ENCODE measurements at places on chromosomes 3 and 15.

- no peak for DNase-seq
These were observed 279.1 kb upstream of the ICE2 start for GRCh38 chr15:60757831-60758570.

DNA sequence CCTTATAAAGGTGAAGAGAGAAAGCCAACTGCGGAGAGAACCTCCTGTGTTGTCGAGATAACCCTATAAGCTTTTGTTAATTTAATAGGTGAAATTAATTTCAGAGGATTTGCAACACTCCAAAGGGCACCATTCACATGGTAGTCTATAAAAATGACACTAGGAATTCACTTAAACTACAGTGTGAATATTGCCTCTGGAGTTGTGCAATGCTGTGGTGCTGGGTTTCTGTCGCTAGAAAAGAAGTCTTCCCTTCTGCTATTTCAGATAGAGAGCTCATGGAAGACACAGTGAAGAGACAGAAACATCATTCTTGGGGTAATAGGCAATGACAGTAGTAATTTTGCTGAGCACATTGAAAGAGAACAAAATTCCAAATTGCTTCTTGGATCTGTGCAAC is 28.8 kb upstream of the PROK2 start:
- DNase-seq: no peak

DNA sequence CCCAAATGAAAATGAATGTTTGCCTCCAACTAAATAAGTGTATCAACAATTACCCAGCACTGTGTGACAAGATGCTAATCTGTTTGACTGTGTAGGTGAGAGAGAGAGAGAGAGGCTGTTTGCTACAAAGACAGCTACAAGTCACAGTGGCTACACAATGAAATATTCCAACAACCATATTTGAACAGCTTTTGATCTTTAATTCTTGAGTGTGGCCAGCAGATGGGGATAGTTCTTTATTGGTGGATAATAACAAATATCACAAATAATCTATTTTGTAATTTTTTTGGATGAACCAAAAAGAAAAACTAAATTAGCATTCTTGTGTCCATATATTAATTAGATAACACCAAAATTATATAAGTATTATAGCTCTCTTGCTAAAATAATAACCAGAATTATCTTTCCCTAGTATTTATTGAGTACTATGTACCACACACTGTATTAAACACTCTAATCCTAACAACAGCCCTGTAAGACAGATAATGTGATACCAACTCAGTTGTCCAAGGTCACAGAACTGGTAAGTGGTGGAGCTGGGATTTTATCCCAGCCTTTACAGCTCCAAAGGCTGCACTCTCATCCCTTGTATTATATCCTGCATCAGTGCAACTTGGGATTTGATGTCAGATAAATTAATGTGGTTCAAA is 61.9 kb upstream of the C3orf80 start:
- peak; percentile 45 for DNase-seq

DNA sequence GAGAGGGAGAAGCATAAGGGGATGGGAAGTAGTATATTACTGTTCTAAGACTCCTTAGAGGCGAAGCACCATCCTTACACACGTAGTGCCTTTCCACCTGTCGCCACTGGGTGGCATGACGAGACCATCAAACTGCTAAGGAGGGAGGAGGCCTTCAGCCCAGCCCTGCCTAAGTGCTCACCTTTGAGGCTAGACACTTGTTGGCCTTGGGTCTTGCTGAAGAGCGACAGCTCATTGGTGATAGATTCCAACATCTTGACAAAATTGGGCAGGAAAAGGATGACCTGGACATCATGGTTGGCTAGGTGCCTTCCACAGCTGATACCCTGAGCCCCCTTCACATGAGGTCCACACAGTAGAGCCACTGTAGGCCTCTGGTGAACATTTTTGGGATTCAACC is 19.6 kb downstream of the CLK3 start:
- peak; percentile 52 for DNase-seq

GRCh38 chr3:20376665-20377217 is 190.7 kb upstream of the SGO1 start:
- DNase-seq: no peak

GRCh38 chr3:96991800-96992365 is 177.5 kb downstream of the EPHA6 start:
- DNase-seq: peak; percentile 10

DNA sequence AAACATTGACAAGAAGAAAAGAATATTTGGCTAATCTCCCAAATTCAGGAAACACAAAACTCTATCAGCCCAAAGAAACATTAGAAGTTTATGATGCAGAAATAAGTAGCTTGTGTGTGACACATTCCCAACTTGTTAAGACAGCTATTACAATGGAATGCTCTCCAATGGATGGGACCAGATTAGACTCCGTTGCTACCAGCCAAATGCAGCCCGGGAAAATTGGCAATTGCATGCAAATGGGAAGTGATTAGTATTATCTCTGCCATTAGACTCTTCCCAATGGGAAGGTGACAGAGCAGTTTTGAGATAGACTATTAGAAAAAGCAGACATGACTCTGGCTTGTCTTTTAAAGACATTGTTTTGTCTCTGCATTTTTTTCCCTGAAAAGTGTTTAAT is 37.4 kb upstream of the KCNMB2 start:
- DNase-seq: no peak

- no peak for DNase-seq
These were observed 227.8 kb downstream of the OCA2 start for GRCh38 chr15:27871078-27871901.

DNA sequence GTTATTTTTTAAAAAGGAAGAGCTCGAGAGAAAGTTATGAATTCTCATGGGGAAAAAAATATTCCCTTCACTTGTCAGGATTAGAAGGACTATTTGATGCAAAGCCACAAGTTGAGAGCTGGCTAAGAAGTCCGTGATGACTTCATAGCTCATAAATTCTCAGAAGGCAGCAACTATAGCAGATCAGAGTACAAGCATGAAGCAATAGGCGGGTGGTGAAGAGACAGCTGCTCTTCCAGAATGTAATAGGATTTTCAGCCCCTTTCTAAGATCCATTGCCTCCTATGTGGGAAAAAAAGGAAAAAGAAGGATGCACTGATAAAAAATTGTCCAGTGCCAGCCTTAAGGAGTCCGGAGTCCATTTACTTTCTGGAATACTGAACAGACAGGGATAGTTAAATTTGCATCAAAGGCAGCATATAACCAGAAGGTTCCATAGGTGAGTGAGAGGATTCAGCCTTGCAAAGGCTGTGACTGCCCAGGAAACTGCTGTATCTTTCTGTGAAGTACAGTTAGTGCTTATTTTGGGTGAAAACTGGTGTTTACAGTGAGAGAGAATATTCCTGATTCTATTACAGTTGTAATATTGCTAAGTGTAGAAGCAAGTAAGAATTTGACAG is 929.5 kb upstream of the ALCAM start:
- peak; percentile 88 for DNase-seq

DNA sequence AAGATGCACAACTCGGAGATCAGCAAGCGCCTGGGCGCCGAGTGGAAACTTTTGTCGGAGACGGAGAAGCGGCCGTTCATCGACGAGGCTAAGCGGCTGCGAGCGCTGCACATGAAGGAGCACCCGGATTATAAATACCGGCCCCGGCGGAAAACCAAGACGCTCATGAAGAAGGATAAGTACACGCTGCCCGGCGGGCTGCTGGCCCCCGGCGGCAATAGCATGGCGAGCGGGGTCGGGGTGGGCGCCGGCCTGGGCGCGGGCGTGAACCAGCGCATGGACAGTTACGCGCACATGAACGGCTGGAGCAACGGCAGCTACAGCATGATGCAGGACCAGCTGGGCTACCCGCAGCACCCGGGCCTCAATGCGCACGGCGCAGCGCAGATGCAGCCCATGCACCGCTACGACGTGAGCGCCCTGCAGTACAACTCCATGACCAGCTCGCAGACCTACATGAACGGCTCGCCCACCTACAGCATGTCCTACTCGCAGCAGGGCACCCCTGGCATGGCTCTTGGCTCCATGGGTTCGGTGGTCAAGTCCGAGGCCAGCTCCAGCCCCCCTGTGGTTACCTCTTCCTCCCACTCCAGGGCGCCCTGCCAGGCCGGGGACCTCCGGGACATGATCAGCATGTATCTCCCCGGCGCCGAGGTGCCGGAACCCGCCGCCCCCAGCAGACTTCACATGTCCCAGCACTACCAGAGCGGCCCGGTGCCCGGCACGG is 991 bp downstream of the SOX2 start:
- no peak for DNase-seq

All from HCEC 1CT (cell line).